ENCODE measurements at places on chromosomes 2 and 18. TPM values are rescaled to one million over a fixed set of nuclear protein-coding genes. Genes with fewer than 3 reads are reported as not detected.

The CAB39 gene
- total RNA-seq = 98.3 TPM

The HNMT gene
- total RNA-seq = 23.3 TPM

The POMC gene
- 0.91 TPM for total RNA-seq

The IL1RL1 gene
- total RNA-seq = 0.27 TPM
